ENCODE measurements at places on chromosomes 7 and 10.

- no peak for DNase-seq
Measured at GRCh38 chr7:116777651-116778281, 84.6 kb upstream of the CAPZA2 start.

DNA sequence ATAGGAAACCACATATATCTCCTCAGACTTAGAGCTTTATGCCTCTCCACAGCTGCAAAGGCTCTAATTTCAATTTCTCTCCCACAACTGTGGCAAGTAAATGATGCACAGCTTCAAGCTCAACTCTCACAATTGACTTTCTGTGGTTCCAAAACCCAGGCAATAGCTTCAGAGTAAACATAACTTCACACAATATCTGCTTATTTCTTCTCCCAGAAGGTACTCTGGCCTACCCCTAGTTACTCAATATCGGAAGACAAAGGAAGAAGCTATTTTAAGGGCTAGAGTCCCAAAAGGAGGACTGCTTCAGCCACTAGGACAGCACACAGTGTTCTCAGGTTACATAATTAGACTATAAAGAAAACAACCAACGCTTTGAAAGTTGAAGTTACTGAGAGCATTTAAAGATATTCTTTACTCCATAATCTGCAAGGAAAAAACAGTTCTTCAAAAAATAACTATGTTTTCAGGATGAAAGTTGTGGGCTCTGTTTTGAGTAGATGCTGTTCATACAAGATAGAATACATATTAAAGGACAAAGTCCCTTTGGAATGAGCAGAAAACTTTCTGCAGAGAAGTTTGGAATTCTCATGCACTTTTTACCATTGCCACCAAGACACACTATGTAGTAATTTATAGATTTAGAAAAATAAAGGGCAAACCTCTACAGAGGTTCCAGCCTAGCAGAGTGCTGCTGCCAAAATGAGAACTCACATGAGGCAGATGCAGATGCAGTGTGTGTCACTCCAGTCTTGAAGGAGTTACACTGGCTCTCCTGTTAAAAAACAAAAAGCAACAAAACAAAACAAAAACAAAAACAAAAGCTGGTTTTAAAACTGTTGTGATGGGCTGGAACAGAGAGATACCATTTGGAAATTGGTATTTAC, 81.8 kb downstream of the NT5C2 start:
- no peak for DNase-seq

GRCh38 chr10:110568055-110568735, 700 bp downstream of the SMC3 start:
- peak; percentile 0 for DNase-seq

DNA sequence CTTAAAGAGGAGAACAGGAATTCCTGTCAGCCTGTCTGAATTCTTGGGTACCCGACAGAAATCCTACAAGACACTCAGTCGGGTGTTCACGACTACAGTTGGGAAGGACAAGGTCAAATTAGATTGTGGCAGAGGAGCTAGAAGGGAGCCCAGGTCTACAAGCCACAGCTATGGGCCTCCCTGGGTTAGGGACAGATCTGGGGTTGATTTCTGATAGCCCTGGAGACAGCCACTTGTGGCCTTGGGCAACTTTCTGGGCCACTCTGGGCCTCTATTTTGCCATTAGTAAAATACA, 39.7 kb upstream of the ANTXRL start:
- no peak for DNase-seq

- no peak for DNase-seq
Measured at GRCh38 chr10:13351340-13351915, 3.3 kb upstream of the SEPHS1 start.

GRCh38 chr7:128192497-128193142, 48.5 kb upstream of the LEP start:
- DNase-seq, result no peak

DNA sequence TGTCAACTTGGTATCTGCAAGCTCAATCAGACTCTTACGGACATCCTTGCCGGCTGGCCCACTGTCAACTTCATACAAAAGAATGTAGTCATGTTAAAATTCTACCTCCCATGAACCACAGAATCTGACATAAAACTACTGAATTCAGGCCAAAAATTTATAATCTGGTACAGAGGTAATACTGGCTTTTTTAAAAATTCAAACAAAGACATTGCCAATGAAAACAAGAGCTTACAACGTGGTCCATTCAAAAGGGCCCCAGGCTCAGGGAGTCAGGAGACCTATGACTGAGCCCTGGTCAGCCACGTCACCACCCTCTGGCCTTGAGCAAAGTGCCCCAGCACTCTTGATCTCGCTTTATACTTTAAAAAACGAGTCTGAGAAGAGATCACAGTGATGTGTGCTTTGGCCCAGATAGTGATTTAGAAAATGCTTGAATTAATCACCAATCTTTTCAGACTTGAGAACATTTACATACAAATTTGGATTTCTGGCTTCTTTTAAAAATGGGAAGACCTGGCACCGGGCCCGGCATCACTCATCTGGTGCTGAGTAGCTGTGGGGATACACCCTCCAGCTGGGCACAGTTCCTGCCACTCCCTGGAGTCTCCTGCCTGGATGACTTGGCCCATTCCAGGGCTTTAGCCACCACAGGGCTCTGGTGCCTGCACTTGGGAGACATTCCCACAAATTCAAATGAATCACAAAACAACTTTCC, 94.1 kb downstream of the PIP4K2A start:
- no peak for DNase-seq

- no peak for DNase-seq
Measured at GRCh38 chr10:4692206-4692605, 133.8 kb upstream of the AKR1E2 start.

DNA sequence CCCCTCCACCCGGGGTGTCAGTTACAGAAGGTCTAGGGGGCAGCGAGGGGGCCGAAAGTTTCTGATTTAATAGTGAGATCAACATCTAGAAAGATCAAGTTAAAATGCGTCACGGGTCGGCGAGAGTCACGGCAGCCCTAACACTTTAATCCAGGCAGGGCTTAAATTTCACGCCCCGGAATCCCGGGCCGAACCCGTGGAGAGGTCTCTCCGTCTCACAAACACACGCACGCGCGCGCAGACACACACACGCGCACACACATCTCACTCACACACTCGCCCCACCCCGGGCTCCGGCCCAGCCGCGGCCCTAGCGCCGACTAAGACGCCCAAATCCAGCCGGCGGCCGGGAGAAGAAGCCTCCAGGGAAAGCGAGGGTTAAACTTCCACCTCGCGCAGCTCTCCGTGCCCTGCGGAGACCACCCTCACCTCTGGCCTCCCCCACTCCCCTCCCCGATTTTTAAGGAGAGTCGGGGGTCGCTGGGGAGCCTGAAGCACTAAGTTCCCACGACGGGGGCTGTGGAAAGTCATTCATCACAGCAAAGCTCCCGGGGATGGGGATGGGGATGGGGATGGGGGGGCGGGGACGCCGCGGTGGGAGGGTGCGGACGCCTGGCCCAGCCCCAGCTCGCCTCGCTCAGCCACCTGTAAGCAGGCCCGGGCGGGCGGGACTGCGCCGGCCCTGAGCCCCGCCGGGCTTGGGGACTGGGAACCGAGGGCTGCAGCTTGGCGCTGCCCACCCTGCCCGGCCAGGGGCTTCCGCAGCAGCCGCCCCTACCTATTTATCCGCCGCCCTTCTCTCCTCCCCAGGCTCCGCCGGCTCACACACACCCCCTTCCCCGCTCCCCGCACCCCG, 1.6 kb downstream of the PDGFA start:
- no peak for DNase-seq

DNA sequence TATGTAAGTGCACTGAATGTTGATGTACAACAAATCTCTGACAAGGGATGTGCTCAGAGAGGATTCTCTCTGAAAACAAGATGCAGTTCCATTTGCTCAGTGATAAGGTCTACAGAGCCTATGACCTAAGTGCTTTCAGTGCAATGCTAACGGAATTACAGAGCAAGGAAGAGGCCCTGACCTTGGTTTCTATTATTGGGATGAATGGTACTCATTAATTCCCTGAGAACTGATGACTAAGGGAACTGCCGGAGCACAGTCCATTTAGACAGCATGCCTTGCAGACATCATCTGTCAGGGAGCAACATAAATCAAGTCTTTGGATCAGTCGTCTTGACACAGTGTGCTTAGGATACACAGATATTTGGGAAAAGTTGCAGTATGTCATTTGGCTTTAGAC, 340.8 kb downstream of the PHTF2 start:
- DNase-seq, result no peak

GRCh38 chr10:89367529-89367928, 10.3 kb upstream of the IFIT1B start:
- no peak for DNase-seq

GRCh38 chr10:131685007-131685406, 215.8 kb upstream of the PPP2R2D start:
- no peak for DNase-seq

- no peak for DNase-seq
Measured at GRCh38 chr7:40714363-40715052, 579.7 kb downstream of the SUGCT start.

- no peak for DNase-seq
Measured at GRCh38 chr7:16242920-16243319, 178.4 kb downstream of the CRPPA start.

DNA sequence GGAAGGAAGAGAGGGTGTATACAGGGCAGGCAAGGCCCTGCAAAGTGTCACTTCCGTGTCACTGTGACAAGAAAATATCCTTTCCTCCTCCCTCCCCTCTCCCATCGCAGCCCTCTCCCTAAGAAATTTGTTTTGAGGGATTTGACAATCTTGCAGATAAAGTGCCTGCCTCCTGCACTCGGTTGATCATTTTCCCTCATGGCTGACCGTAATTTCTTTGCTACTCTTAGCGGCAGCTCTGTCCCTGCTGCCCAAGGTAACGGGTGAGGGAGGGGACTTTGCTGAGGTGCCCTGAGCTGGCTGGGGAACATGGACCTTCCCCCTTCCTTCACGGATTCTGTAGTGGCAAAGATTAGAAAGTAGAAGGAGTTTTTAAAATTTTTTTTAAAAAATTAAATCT, 179.1 kb downstream of the TCF7L2 start:
- DNase-seq, result no peak

DNA sequence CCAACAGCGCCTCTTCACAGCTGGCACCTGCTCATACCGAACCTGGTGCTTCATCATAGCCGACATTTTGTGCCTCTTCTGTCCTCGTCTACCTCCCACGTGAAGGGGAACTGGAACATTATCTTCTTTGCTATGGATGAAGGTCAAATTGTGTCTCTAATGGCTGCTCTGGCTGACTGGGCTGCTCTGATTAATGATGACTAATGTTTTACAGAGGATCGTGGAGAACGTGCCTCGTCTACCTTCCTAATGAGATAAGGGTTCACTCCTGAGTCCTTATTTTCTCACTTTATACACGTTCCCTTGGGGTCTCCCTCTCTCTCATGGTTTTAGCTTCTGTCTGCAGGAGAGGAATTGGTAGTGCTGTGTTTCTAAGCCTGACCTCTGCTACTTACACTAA, 420.3 kb downstream of the PHTF2 start:
- DNase-seq, result no peak

GRCh38 chr7:111192614-111193413, 101.9 kb downstream of the LRRN3 start:
- no peak for DNase-seq

DNA sequence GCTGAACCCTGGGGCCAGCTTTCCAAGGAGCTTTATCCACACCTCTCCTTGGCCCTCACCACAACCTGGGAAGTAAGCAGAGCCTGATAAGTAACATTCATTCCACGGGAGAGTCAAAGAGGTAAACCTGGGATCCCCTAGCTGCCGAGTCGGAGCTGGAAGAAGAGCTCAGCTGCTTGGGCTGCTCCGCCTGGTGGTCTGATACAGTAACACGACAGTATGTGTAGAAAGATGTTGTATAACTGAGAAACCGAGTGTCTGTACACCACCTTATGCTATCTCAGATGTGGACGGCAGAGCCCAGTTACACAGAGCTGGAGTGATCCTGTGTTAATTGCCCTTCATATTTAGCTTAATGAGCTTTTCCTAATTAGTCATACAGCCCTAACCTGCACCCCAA, 151.3 kb upstream of the KMT2E start:
- DNase-seq, result no peak

GRCh38 chr7:133911724-133912123, 215.4 kb upstream of the LRGUK start:
- no peak for DNase-seq

GRCh38 chr7:112213735-112214134, 7.2 kb downstream of the ZNF277 start:
- DNase-seq, result no peak

GRCh38 chr7:21656081-21656480, 113.2 kb downstream of the DNAH11 start:
- no peak for DNase-seq

DNA sequence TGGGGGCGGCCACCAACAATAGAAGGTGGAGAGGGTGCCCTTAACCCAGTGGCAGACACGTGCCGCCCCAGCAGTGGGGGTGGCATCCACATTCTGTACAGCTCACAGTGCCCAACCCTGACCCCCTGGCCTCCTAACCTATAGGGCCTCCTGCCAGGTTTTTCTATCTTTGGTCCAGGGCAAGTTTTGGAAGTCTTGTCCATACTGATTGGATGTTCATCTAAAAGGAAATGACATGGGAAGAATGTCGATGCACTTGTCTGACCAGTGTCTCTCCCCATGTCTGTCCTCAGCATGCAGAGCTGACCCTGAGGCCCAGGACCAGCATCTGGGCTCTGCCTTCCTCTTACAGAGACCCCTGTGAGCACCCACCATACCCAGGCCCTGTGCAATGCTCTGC, 32.3 kb upstream of the ANTXRL start:
- no peak for DNase-seq

- DNase-seq, result no peak
Measured at GRCh38 chr7:138618933-138619332, 82.2 kb downstream of the SVOPL start.

DNA sequence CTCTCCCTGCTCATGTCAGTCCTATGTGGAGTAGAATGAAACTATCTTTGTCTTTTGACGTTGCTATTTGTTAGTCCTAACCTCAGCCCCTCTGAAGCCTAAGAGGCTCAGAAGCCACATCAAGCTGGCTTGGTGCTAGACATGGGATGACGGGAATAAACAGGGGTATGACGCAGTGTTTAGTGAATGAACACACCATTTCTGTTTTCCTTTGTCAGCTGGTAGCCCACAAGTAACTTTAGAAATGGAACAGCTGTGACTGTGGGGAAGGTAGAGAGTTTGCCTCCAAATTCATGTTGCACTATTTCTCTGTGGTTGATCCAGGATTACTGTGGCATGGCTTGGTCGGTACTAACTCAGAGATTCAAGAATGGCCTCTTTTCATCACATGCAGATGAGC, 31.3 kb downstream of the COX15 start:
- no peak for DNase-seq

DNA sequence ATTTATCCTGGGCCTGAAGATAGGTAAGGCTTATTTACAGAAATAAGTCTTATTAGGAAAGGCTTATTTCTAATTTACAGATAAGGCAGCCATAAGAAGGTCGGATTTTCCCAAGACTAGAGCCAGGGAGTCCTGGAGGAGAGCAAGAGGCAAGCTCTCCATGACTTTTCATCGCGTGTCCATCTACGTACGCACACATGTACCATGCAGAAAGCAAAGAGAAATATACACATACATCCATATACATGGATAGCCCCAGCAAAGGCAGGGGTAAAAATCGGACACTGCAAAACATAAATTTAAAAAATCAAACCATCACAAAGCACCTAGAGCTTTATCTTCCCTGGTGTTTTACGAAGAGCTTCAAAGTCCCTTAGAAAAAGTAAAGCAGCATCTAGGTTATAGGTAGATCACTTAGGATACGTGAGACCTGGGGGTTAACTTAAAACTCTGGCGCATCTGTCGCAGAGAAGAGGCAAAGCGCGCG, 25.8 kb upstream of the ZRANB1 start:
- no peak for DNase-seq

- DNase-seq, result no peak
Measured at GRCh38 chr10:22609719-22610465, 104.5 kb downstream of the PIP4K2A start.

All from NCI-H2029 treated with DMSO at 0.1 percent for 48 hours (cell line).